Stimulated activated naive CD4-positive, alpha-beta T cell (primary cell): ENCODE measurements at places on chromosomes 4 and X.

- no peak for DNase-seq
Measured at GRCh38 chrX:125204681-125205132, 115.0 kb upstream of the TEX13C start.

GRCh38 chrX:51837921-51838320 is 55.5 kb upstream of the MAGED1 start:
- DNase-seq, result no peak

DNA sequence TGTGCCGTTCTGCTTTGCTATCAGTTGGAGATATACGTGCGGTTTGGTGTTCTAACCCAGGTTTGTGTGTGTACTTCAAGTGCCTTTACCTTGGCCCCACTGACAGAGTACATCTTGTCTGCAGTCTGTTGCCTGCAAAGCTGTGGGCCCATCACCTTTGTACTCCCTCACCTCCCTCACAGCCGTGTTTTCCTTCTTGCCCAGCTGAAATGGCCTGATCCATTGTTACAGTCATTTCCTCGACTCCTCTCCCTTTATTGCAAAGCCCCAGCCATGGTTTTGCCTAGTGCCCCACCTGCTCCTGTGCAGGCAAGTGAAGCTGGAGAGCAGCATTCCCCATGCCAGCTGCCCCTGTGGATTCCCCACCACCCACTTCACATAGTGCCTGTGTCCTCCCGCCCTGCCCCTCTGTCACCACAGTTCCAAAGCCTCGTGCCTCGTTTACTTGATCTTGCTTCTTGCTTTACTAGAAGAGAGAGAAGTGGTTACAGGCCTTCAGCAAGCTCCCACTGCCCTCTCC is 55.2 kb upstream of the TLR2 start:
- no peak for DNase-seq

GRCh38 chr4:170750519-170750918 is 660.8 kb upstream of the AADAT start:
- no peak for DNase-seq
